ENCODE measurements at places on chromosomes 16 and 17.

DNA sequence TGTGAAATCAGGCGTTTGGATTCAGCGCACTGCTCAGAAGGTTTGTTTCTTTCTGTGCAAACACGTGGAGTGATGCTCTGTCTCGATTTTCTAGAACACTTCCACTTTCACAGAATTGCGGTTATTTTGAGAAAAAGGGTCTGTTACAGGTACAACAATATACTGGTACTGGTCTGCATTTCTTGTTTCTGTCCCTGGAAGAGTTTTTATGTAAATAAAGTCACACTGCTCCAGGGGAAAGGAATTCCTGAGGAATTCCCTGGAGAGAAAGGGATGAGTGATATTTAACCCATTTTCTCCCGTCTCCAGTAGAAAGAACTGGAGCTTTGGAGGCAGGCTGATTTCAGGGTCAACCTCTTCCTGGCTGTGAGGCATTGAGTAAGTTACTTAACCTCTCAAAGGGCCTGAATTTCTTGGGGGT lies 16.2 kb upstream of the RMI2 start:
- no peak for DNase-seq

- DNase-seq = no peak
These were observed 194.9 kb upstream of the RBFOX1 start for GRCh38 chr16:7137560-7138330.

DNA sequence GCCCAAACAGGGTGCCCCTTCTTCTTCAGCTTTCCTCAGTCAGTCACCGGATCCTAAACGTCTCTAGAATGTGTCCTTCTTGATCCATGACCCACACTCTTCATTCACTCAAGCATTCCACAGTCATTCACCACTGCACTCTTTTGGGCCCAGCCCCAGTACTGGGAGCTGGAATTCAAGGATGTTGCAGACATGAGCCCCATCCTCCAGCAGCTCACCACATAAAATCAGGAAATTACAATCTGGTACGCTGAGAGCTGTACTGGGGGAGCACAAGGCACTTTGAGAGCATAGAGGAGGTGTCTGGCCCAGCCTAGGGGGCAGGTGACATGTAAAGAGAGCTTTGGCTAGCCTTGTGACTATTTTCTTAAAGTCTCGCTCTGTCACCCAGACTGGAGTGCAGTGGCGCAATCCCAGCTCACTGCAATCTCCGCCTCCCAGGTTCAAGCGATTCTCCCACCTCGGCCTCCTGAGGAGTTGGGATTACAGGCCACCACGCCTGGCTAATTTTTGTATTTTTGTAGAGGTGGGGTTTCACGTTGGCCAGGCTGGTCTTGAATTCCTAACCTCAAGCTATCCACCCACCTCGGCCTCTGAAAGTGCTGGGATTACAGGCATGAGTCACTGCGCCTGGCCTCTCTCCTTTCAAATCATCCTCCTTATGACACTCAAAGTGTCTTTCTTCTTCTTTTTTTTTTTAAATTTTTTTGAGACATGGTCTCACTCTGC lies 18.7 kb downstream of the CES4A start:
- DNase-seq = no peak

GRCh38 chr16:65116216-65116615 lies 5.6 kb downstream of the CDH11 start:
- no peak for DNase-seq

- DNase-seq = no peak
These were observed 3.8 kb upstream of the ARHGAP23 start for GRCh38 chr17:38424297-38424972.

- DNase-seq = no peak
These were observed 184.8 kb upstream of the WSCD1 start for GRCh38 chr17:5885336-5885735.

GRCh38 chr17:9004132-9004960 lies 17.0 kb upstream of the NTN1 start:
- no peak for DNase-seq

- no peak for DNase-seq
These were observed 27.5 kb downstream of the TRPV3 start for GRCh38 chr17:3529817-3530741.

DNA sequence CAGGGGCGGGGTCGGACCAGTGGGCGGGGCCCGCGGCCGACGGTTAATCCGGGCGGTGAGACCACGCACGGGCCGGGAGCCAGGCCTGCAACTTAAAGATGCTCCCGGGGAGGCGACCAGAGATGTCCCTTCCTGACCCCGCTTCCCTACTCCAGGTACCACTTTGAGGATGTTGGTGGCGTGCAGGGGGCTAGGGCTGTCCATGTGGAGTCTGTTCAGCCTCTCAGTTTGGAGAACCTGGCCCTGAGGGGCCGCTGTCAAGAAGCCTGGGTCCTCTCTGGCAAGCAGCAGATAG lies 580 bp downstream of the RANGRF start:
- DNase-seq = no peak

DNA sequence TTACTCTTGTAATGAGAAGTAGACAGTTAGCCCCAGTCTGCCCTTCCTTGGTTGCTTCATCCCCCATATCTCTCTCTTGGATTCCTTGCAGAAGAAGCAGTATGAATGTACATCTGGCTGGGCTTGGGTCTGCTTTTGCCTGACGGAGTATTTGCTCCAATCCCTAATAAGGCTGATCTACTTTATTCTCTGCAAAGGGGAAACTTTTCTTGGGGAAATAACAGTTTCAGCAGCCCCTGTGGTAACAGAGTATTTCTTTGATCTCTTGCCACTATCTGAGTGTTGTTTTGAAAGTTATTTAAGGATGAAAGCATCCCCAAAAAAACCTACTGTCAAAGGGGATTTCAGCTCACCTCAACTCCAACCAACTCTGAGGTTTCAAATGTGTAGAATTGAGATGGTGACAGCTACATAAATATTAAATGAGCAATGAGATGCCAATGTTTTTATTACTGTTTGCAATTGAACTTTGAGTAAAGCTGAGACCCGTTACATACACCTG lies 168.9 kb upstream of the NOG start:
- no peak for DNase-seq
